ENCODE measurements at places on chromosomes 13 and 19.
A peak's percentile ranks its signal among the peaks of the same experiment; 100 is the strongest.

- peak; percentile 39 for DNase-seq
Measured at GRCh38 chr19:14333101-14333871, 48.0 kb upstream of the ADGRE5 start.

DNA sequence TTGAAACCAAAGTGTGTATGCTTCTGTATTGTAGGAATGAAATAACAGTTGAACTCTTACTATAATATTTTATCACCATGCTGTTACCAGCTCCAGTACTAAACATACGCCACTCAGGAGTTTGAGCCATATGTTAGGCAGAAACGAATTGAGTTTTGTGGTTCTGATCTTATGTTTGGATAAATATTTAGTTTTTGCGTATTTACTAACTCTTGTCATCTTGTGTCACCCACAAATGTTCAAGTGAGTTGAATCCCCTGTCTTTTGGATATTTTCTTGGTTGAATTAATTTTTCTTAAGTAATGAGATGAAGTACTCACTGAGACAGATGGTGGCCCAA lies 1.5 kb downstream of the FNDC3A start:
- peak; percentile 20 for DNase-seq

- DNase-seq = no peak
Measured at GRCh38 chr13:53411463-53411862, 382.9 kb downstream of the OLFM4 start.

DNA sequence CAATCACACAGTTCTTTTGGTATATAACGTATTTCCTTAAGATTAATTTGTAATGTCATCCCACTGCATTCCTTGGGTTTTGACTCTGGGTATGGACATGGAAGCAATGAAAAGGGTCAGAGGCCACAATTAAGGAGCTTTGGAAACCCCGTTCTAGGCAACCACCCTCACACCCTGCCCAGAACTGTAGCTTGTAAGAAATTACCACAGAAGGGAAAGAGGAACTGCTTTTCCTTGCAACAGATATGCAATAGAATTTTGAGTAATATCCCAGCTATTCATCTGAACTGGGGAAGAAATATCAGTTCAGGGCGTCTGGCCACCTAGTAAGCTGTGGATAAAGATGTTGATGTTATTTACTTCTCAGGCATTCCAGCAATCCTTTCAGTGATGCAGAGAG lies 985 bp upstream of the CLC start:
- DNase-seq = no peak

DNA sequence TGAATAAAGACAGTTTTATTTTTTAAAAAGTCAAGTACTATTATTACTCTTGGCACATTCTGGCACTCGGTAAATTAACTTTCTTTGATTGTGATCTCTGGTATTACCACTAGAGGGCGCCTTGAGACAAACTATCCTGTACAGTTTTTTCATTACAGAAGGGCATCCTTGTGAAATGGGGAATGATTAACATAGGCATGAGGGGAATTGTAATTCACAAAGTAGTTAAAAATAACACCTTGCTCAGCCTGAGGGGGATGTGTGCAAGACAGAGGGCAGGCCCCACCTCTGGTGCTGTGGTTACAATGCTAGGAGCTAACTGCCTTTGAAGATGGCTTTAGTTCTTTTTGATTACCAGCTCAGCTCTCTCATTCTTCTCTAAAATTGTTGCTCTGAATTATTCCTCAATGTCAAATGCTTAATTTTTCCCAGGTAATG lies 24.2 kb upstream of the C1QTNF9B start:
- DNase-seq = peak; percentile 75

- DNase-seq = peak; percentile 47
Measured at GRCh38 chr19:8631425-8631819, 989 bp downstream of the NFILZ start.

DNA sequence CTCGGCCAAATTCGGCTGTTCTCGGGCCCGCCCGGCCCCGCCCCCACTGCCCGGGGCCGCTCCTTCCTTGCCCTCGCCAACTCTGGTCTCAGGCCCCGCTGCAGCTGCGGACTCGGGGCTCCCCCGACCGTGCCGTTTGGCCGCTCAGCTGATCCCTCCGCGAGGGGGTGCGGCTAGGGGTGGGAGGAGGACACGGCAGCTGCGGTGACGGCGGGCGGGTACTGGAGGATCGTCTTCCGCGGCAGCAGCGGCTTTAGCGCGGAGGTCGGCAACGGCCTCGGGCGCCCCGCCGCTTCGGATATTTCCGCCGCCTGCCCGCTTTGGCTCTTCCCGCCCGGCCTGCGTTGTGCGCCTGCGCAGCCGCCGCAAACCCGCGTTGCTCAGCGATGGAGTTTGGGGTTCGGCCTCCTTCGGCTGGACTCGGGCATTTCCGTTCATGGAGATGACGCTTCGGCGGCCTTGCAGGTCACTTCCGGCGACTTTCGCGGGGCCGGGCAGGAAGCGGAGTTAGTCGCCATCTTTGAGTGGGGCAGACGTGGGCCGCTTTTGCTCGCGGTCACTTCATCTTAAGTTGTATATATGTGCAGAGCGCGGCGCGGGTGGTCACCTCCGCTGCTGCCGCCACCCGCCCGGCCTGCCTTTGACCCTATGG lies 338 bp upstream of the UBE2M start:
- peak; percentile 99 for DNase-seq

DNA sequence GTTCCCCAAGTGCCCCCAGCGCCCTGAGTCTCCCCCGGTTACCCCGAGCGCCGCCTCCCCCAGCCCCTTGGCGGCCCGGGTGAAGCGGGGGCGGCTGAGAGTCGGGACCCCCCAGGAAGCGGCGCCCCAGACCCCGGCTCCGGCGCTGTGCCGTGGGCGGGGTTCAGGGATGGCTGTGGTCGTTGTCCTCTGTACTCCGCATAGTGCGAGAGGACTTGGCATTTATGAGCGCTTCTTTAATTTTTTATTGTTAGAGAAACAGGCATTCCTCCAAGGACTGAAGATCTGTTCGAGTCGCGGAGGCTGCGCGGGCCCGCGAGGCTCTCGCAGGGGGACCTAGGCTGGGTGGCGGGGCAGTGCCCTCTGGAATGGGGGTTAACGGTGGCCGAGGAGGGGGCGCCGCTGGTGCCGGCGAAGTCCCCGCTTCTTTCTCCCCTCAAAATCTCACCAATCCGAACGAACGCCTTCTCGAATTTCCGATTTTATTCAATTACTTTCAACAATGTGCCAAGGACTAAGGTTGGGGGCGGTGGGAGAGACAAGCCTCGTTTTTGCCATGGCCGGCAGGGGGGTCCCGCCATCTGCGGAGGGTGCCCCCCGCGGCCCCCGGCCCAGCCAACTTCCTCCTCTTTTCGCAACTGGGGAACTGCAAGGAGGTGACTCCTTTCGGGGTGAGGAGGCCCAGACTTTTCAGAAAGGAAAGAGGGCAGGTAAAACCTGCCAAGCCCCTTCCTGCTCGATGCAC lies 596 bp upstream of the GJB2 start:
- DNase-seq = no peak

- DNase-seq = peak; percentile 99
Measured at GRCh38 chr13:66657165-66657881, 572.8 kb downstream of the PCDH9 start.

DNA sequence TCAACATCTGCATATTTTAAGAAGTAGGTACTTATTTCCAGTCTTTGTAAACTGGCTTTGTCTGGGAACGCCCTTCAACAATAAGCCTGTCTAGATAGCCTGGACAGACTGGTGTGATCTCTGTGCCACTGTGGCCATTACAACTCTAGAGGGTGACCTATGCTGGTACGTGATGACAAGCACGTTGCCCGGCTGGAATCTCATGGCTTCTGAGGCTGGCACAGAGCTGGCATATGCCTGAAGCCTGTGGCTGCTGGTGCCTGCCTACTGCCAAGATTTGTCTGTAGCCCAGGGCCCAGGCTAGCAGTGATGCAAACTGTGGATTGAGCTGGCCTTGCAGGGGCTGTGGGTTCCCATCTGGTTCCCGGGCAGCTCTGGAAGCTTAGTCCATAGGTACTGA lies 34.0 kb downstream of the IGFL3 start:
- DNase-seq = no peak

DNA sequence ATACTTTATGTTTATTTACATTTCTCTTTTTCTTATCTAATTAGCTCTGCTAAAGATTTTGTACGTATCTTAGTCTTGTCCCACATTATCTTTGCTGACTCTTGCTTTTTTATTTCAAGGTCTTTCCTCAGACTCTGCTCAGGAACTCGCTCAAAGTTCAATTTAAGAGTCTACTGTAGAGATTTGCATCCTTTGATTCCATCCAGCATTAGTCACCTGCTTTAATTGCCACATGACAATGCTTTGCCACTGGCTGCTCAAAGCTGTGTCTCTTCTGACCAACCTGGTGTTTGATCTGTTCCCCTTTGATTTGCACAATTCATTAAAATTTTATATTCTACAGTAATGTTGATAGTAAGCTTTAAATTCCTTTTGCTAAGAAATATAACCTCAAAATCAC lies 157.9 kb upstream of the FREM2 start:
- no peak for DNase-seq

- peak; percentile 73 for DNase-seq
Measured at GRCh38 chr13:42041684-42042035, 6.8 kb upstream of the DGKH start.

DNA sequence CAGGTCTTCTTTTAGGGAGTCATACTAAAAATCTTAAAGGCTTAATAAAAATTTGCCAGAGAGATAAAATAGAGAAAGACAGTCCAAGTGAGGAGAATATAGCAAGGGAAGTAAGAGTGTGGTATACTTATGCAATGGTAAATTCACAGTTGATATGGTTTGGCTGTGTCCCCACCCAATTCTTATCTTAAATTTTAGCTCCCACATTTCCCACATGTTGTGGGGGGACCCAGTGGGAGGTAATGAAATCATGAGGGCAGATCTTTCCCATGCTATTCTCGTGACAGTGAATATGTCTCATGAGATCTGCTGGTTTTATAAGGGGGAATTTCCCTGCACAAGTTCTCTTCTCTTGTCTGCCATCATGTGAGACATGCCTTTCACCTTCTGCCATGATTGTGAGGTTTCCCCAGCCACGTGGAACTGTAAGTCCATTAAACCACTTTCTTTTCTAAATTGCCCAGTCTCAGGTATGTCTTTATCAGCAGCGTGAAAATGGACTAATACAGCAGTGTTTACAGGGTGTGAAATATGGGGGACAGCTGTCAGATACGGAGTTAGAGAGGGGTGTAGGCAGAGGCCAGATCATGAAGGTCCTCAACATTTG lies 115.4 kb downstream of the UGGT2 start:
- no peak for DNase-seq

- DNase-seq = no peak
Measured at GRCh38 chr19:15456871-15457700, 7.3 kb downstream of the RASAL3 start.

GRCh38 chr13:110102053-110102452 lies 204.9 kb downstream of the COL4A1 start:
- DNase-seq = no peak

DNA sequence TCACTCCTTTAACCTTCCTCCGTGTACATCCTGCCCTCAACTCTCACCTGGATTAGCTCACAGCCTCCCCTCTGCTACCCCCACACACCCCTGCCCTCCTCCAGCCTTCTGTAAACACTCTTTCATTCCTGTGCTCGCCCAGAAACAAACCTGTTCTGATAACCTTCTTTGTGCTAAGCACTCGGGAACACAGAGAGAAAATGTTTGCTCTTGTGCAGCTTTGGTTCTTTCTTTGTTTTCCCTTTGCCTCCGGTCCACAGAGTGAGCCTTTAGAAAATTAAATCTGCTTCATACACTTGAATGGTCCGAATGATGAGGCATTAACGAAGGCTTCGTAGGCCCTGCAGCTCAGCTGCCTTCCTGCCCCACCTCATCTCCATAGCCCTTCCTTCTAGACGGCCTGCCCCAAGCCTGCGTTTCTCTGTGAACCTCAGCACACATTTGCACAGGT lies 6.6 kb upstream of the ZDHHC20 start:
- no peak for DNase-seq

DNA sequence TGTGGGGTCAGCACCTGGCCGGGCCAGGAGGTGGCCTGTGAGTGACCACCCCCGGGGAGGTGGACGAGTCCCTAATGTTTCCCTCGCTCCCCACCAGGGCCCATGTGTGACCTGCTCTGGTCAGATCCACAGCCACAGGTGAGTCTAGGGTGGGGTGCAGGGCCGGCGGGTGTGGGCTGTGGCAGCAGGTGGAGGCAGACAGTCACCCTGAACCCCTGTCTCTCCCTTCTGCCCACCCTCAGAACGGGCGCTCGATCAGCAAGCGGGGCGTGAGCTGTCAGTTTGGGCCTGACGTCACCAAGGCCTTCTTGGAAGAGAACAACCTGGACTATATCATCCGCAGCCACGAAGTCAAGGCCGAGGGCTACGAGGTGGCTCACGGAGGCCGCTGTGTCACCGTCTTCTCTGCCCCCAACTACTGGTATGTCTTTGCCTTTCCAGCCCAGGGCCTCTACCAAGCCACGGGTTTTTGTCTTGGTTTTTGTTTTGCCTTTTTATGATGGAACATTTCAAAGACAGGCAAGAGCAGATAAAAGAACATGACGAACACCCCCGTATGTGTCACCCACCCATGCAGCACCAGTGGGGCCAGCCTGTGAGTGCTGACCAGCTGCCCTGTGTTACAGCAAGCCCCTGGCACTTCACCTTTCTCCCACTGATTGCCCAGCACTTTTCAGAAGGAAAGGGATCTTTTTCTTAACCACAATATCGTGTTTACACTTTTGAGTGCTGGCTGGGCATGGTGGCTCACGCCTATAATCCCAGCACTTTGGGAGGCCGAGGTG lies 24.9 kb downstream of the CCDC8 start:
- DNase-seq = no peak

DNA sequence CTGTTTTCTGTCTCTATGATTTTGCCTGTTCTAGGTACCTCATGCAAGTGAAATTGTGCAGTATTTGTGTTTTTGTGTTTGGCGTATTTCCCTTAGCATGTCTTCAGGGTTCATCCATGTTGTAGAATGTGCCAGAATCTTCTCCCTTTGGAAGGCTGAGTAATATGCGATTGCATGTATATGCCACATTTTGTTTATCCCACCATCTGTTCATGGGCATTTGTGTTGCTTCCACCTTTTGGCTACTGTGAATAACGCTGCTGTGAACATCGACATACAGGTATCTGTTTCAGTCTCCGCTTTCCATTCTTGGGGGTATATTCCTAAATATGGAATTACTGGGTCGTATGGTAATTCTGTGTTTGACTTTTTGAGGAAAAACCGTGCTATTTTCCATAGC lies 190.0 kb downstream of the ATP8A2 start:
- DNase-seq = no peak

DNA sequence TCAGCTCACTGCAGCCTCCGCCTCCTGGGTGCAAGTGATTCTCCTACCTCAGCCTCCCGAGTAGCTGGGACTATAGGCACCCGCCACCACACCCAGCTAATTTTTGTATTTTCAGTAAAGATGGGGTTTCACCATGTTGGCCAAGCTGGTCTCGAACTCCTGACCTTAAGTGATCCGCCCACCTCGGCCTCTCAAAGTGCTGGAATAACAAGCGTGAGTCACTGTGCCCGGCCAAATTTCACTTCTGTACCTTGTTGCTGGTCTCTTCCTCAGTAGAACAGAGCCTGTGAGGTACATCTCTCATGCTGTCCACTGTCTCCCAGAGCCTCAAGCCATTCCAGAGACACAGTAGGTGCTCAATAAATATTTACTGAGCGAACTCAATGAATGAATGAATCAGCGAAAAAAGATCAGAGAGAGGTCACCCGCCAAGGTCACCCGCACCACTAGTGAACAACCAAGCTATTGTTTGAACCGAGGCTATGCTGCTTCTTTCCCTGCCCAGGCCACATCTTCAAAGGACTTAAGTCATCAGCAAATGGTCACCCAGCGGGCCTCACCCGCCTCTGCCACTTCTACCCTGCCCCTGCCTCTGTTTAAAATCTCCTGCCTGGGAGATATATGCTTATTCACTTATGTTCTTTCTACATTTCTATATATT lies 9.3 kb downstream of the TMEM143 start:
- no peak for DNase-seq

All from fibroblast of pulmonary artery (primary cell).